Gastrocnemius medialis (tissue), 4 donors: ENCODE measurements at places on chromosomes 12 and 14.

- H3K27me3 ChIP-seq: no peaks in the 10 kb centered on the region
- DNase-seq: no peak
- no peaks in the 10 kb centered on the region for H3K4me1 ChIP-seq
- no peak overlapping the region for H3K4me3 ChIP-seq
These were observed 352.0 kb upstream of the TMTC1 start for GRCh38 chr12:30135776-30136175.

GRCh38 chr12:104571328-104571727 is 114.6 kb downstream of the CHST11 start:
- no peaks in the 10 kb centered on the region for H3K4me1 ChIP-seq
- no peak overlapping the region for H3K4me3 ChIP-seq
- no peak overlapping the region for H3K27ac ChIP-seq
- DNase-seq: no peak

- H3K36me3 ChIP-seq: no peaks in the 10 kb centered on the region
- no peak overlapping the region for H3K4me3 ChIP-seq
- H3K27me3 ChIP-seq: no peaks in the 10 kb centered on the region
These were observed 113.9 kb upstream of the DYRK2 start for GRCh38 chr12:67534681-67535080.

DNA sequence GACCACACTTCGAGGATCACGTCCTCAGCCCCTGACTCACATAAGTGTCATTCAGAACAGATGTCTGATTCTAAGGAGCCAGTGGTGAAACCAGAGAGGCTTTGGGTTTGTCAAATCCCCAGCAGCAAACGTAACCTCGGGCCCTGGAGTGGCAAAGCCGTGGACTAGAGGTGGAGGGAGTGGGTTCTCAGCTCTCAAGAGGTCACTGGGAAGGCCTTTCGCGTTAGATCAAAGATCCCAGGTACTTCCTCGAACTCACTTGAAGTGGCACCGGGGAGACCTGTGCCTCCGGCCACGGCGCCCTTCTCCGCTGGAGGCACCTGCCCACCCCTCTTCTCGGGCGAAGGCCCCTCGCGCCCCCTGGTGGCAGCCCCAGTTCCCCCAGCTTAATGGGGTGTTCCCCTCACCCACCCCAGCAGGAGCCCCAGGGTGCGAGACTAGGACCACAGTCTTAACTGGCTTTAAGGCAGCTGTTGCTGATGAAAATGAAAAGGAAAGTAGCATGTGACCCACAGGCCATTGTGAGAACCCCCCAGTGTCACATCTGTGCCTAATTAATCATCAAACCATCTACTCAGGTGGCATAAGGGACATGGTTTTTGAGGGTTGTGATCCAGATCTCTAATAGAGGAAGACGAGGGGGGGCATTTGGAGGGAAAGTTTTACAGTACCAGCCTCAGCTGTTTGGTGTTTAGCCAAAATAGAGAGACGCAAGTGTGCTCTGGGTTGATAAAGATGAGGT is 672 bp upstream of the ESR2 start:
- H3K27me3 ChIP-seq: no peaks in the 10 kb centered on the region
- H3K4me1 ChIP-seq: peaks cover 9% of the 10 kb centered on the region
- peak overlapping the region; percentile 43 for H3K4me3 ChIP-seq
- H3K36me3 ChIP-seq: no peaks in the 10 kb centered on the region
- no peak overlapping the region for H3K27ac ChIP-seq
- peak; percentile 42 for DNase-seq

- no peak overlapping the region for H3K4me3 ChIP-seq
- no peaks in the 10 kb centered on the region for H3K27me3 ChIP-seq
- H3K4me1 ChIP-seq: peaks cover 12% of the 10 kb centered on the region
- H3K27ac ChIP-seq: no peak overlapping the region
- no peak for DNase-seq
These were observed 69.9 kb downstream of the SLC38A1 start for GRCh38 chr12:46198913-46199312.

- no peak for DNase-seq
- no peaks in the 10 kb centered on the region for H3K4me1 ChIP-seq
- no peaks in the 10 kb centered on the region for H3K36me3 ChIP-seq
- no peak overlapping the region for H3K27ac ChIP-seq
- no peaks in the 10 kb centered on the region for H3K27me3 ChIP-seq
These were observed 487.9 kb downstream of the PCNX1 start for GRCh38 chr14:71395151-71395604.

DNA sequence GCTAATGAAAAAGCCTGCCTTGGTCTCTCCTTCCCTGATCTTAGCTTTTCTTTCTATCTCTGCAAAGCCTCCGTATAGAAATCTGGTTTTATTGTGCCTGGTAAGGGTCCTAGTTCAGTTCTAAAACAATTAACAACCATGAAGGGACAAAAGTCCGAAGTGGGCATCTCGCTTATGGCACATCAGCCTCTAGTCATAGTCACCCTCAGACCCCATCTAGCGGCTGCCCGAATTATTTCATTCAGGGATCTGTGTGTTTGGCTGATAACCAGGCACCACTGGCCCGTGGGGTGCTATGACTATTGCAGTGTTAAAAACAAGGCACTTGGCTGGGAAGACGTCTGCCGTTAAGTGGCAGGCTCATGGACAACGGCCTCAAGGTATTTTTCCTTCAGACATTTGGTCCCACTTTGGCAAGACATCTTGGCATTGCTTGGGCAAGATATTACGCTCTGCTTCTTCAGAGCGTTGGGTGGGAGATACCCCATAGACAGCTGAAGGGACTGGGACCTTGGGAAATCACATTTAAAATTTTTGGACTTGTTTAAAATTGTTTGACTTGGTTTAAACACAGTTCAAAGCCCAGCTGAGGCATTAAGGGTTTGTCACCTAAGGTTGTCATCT is 87.1 kb downstream of the SINHCAF start:
- no peaks in the 10 kb centered on the region for H3K36me3 ChIP-seq
- no peaks in the 10 kb centered on the region for H3K4me1 ChIP-seq
- no peak for DNase-seq
- no peaks in the 10 kb centered on the region for H3K27me3 ChIP-seq
- no peak overlapping the region for H3K27ac ChIP-seq

GRCh38 chr12:39412210-39412609 is 30.7 kb downstream of the KIF21A start:
- H3K4me3 ChIP-seq: no peak overlapping the region
- H3K27ac ChIP-seq: no peak overlapping the region
- H3K36me3 ChIP-seq: no peaks in the 10 kb centered on the region

DNA sequence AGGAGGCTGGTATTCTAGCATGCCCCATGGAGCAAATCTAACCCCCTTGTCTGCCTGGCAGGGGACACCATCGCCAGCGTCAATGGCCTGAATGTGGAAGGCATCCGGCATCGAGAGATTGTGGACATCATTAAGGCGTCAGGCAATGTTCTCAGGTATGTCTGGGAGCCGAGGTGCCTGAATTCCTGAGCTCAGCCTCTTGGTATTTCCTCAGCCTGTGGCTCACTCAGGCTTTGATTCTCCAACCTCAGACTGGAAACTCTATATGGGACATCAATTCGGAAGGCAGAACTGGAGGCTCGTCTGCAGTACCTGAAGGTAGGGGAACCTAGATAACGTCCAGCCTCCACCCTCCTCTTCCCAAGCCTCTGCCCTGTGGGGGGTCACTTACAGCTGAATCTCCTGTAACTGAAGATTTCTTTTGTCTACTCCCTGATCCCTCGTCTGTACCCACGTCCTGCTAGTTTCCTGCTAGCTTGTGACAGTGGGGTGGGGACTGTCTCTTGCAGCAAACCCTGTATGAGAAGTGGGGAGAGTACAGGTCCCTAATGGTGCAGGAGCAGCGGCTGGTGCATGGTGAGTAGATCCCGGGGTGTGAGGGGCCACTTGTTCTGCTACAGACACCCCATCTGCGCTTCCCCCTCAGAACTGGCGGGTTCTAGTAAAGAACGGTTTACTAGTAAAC is 7.0 kb downstream of the TAMALIN start:
- H3K4me1 ChIP-seq: no peaks in the 10 kb centered on the region
- H3K27me3 ChIP-seq: no peaks in the 10 kb centered on the region
- no peak for DNase-seq
- H3K36me3 ChIP-seq: no peaks in the 10 kb centered on the region

DNA sequence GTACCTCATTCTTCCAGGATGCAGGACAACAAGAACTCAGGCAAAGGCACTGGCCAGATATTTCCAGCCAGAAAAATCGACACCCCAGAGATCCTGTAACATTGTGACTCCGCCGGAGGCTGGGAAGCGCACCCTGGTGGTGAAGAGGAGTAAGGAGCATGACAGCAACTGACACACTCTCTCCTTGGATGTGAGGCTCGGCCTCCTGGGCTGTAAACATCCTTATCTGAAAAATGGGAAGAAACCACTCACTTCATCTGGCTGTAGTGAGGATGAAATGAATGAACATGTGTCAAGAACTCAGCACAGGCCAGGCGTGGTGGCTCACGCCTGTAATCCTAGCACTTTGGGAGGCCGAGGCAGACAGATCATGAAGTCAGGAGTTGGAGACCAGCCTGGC is 27.5 kb downstream of the TCHP start:
- no peak overlapping the region for H3K4me3 ChIP-seq
- H3K27me3 ChIP-seq: no peaks in the 10 kb centered on the region
- no peak overlapping the region for H3K27ac ChIP-seq
- no peaks in the 10 kb centered on the region for H3K36me3 ChIP-seq
- no peak for DNase-seq

GRCh38 chr12:54463484-54463883 is 9.9 kb downstream of the GTSF1 start:
- peak overlapping the region; percentile 79 for H3K27ac ChIP-seq
- no peak overlapping the region for H3K4me3 ChIP-seq
- no peaks in the 10 kb centered on the region for H3K4me1 ChIP-seq
- no peaks in the 10 kb centered on the region for H3K36me3 ChIP-seq
- no peaks in the 10 kb centered on the region for H3K27me3 ChIP-seq
